ENCODE measurements at places on chromosomes 5 and 9. TPM values are rescaled to one million over a fixed set of nuclear protein-coding genes. Genes with fewer than 3 reads are reported as not detected.

DNA sequence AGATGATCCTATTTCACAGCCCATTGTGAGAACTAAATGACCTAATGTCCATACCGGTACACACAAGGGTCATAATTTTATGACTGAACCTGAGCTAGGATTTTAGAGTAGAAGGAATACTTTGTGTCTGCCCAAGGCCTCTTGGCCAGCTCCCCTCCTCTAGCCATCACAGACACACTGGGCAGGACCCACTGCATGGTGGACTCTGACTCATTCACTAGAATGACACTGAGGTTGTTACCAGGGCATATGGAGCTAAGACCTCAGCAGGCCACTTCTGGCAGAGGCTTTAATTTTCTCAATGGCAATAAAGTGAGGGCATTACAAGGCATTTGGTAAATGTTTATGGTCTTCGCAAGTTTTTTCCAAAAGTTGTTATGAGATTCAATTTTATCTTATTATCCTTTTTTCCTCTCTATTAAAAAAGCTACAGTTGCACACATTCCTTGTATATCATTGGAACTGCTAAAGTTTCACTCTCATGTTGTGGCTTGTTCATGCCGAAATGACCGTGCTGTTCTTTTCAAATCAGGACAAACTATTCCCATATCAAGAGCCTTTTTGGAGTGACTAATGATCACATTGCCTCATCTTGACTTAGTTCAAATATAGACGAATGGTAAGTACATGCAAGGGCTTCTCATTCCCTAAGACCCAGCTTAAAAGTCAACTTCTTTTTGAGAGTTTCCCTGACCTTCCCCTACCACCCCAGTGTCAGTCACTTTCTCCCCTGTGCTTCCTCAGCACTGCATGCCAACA, 595.7 kb downstream of the ACTL7B start:
- no peak for DNase-seq

Gene BTNL9
- 56.1 TPM for total RNA-seq

GRCh38 chr9:93525476-93525875, 50.9 kb upstream of the PHF2 start:
- no peak for DNase-seq

- DNase-seq = no peak
Observed at GRCh38 chr9:114016101-114016500, 62.0 kb downstream of the AMBP start.

DNA sequence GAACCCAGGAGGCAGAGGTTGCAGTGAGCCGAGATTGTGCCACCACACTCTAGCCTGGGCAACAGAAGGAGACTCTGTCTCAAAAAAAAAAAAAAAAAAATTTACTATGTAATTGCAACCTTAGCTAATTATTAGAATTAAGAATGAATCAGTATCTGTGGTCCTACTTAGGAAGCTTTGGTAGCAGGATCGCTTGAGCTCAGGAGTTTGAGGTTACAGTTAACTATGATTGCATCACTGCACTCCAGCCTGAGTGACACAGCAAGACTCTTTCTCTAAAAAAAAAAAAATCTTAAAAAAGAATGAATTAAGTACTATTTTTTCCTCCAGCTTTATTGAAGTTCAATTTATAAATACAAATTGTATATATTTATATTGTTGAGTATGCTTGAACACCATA, 16.7 kb downstream of the NDUFAF2 start:
- no peak for DNase-seq

Gene IGIP
- total RNA-seq = 11.6 TPM

- peak; percentile 86 for DNase-seq
Observed at GRCh38 chr5:125412561-125413495, 666.4 kb upstream of the ZNF608 start.

- DNase-seq = no peak
Observed at GRCh38 chr5:177459357-177459756, 12.7 kb downstream of the PRR7 start.

DNA sequence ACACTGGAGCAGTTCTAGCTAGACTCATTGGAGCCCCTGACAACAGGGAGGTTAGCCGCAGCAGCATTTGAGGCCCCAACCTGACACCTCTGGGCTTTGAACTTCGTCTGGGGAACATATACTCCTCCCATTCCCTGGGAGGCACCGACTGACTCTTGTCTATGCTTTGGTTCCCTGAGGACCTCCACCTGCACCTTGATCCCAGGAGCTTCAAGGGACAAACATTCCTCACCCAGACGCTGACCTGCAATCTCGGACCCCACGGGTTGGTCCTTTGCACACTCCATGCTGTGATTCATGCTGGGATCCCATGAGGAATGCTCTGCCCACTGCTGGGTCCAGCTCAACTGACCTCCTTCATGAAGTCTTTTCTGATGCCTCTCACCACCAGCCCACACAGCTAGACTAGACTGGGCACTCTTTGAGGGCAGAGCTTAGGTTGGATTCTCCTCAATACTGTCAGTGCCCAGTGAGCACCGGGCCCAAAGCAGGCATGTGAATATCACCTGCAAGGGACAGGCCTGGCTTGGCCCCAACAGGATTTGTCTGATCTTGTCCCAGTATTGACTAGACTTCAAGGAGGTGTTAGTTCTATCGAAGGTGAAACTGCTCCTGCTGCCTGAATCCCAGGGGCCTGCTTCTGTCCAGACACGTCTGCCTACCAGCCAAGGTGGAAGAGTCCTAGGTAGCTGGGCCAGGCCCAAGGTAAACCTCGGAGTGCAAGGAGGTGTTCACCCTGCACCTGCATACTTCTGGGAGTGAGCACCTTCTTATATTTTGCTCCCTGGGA, 51.8 kb upstream of the ZBTB43 start:
- no peak for DNase-seq

DNA sequence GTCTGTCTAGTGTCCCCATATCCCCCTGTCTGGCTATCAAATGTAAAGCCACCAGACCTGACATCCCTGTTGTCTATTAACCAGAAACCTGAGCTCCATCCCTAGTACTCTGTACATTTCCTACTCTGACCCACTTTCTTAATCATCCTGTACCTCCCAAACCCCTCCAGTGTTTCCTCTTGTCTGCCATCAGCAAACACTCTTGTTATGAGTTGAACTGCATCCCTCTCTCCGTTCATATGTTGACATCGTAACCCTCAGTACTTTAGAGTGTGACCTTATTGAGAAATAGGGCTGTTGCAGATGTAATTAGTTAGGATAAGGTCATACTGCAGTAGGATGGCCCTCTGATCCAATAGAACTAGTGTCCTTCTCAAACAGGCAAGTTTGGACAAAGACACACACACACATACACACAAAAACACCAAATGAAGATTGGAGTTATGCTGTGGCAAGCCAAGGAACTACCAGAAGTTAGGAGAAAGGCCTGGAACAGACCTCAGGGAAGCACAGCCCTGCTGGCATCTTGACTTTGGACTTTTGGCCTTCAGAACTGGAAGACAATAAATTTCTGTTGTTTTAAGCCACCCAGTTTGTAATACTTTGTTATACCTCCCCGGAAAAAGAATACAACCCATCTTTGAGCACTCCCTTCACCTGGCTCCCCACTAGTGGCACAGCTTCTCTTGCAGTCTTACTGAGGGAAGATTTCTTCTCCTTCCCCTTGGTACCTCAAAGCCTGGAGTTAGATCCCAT, 180.0 kb upstream of the PTGER4 start:
- no peak for DNase-seq

Gene ARHGEF37
- 4.2 TPM for total RNA-seq

GRCh38 chr5:6742081-6742758, 29.0 kb downstream of the TENT4A start:
- DNase-seq = no peak

DNA sequence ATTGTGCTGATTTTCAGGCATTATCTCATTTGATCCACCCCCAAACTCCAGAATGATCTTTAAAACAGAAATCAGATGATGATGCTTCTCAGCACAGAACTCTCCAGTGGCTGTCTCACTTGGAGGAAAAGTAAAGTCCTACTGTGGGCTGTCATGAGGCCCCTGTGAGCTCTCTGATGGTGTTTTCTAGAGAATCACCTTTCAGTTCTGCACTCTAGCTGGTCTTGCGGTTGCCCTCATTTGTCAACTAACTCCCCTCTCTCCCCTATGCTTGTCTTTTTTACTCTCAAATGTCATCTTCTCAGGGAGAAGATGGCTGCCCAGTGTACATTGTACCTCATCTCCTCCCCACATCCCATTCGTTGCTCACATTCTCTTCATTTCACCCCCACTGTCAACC, 295.8 kb downstream of the MLLT3 start:
- DNase-seq = no peak

Gene ADAMTS19
- 0.12 TPM for total RNA-seq

GRCh38 chr5:143334903-143335302, 68.6 kb downstream of the NR3C1 start:
- DNase-seq = no peak

DNA sequence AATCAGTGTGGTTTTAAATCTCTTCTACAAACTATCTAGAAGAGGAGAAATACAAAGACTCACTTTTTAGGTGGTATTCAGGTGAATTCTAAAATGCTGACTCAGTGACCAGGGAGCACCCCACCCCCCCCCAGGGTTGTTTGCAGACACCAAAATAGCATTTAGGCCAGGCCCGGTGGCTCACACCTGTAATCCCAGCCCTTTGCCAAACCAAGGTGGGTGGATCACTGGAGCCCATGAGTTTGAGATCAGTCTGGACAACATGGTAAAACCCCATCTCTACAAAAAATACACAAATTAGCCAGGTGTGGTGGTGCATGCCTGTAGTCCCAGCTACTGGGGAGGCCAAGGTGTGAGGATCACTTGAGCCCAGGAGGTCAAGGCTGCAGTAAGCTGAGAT, 119.0 kb upstream of the LMX1B start:
- no peak for DNase-seq

GRCh38 chr5:88675168-88675707, 207.7 kb downstream of the MEF2C start:
- no peak for DNase-seq

DNA sequence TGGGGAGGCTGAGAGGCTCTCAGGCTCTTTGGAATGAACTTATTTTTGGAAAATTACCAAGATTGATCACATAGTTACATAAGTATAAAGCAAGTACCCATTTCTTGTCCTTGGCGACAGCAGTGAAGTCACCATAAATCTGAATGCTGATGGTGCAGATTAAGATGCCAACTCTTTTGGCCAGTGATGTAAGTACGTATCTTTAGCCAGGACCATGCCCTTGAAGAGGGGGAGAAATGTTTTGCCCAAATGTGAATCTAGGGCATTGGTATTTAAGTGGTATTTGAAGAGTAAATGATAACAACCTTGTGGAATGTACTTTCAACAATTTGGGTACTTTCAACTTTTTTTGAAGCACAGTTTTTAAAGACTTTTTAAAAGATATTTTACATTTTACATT, 68.2 kb upstream of the RAD23B start:
- DNase-seq = no peak

DNA sequence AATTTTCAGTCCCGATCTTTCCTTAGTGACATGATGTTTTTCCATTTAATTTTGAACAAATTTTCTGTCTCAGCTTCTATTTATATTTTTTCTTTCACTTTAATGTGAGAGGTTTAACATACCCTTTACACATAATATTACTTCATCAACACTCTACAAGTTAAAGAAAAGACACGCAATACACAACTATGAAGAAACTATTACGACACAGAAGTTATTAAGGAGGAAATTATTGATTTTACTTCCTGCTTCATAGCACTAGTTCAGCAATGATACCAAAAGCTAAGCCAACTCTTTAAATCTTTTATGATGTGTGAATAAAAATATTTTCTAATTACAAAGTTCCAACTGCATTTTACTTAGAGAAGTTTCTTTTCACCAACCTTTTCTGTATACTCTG, 432.3 kb upstream of the DAB2 start:
- no peak for DNase-seq

Gene NUDT2
- 10.3 TPM for total RNA-seq

DNA sequence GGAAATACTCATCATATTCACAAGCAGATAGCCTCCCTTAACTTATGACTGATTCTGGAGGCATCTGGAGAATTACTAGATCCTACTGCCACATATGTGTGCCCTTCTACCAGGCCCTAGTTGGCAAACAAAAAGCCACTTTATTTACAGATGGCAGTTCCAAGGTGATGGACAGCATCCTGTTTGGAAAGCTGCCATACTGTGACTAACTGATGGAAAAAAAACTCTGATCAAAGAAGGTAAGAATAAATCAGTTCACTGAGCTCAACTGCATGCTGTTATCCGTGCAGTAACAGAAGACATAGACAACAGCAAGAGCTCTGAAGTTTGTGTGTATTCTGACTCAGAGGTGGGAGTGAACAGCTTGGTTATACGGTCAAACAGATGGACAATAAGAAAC, 279.8 kb upstream of the POU5F2 start:
- no peak for DNase-seq

DNA sequence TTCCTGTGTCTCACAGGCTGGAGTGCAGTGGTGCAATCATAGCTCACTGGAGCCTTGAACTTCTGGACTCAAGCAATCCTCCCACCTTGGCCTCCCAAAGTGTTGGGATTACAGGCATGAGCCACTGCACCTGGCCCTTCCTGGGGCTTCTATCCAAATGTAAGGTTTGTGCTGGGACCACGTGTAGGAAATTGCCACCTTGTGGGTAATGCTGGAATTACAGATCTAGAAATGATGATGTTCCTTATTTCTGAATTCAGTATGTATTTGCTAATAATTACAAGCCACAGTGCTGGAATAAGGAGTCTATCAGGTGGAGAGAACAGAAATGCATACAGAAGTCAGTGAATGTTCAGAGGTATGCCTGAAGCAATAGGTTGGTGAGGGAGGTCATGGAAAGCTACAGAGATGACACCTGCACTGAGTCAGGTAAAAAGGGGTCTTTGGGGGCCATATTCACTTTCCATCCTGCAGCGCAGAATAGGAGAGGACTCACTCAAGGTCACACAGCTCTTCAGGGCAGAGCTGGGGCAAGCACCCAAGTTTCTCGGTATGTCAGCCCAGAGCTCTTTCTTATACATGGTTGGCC, 8.8 kb upstream of the IGFBPL1 start:
- no peak for DNase-seq

DNA sequence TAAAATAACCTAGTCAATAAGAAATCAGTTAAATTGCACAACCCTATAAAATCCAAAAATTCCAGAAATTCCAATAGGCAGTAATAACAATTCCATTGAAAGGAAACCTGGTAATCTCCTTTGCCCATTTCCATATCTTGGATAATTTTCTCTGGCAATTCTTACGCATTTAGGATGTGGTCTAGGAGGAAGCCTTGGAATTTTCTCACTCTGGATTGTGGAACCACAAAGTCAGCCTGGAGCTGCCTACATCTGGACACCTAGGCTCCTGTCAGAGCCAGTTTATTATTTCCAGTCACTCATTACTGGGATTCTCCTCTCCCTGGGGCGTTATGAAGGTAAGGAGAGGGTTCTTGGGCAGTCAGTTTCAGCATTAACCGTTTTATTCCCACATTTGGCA, 40.3 kb upstream of the GNE start:
- DNase-seq = no peak

GRCh38 chr5:38718771-38719391, 126.9 kb upstream of the OSMR start:
- DNase-seq = no peak

GRCh38 chr9:94693485-94694204, 32.9 kb upstream of the AOPEP start:
- no peak for DNase-seq

- DNase-seq = no peak
Observed at GRCh38 chr5:143436871-143437270, 33.4 kb upstream of the NR3C1 start.

- no peak for DNase-seq
Observed at GRCh38 chr5:27854243-27854852, 816.0 kb upstream of the CDH9 start.

Gene CDH18
- not detected for total RNA-seq

Measured in left lung (tissue), 14 donors.